ENCODE measurements at places on chromosomes 1 and 21.

GRCh38 chr1:68785328-68785727 lies 288.4 kb upstream of the DEPDC1 start:
- no peak for DNase-seq

DNA sequence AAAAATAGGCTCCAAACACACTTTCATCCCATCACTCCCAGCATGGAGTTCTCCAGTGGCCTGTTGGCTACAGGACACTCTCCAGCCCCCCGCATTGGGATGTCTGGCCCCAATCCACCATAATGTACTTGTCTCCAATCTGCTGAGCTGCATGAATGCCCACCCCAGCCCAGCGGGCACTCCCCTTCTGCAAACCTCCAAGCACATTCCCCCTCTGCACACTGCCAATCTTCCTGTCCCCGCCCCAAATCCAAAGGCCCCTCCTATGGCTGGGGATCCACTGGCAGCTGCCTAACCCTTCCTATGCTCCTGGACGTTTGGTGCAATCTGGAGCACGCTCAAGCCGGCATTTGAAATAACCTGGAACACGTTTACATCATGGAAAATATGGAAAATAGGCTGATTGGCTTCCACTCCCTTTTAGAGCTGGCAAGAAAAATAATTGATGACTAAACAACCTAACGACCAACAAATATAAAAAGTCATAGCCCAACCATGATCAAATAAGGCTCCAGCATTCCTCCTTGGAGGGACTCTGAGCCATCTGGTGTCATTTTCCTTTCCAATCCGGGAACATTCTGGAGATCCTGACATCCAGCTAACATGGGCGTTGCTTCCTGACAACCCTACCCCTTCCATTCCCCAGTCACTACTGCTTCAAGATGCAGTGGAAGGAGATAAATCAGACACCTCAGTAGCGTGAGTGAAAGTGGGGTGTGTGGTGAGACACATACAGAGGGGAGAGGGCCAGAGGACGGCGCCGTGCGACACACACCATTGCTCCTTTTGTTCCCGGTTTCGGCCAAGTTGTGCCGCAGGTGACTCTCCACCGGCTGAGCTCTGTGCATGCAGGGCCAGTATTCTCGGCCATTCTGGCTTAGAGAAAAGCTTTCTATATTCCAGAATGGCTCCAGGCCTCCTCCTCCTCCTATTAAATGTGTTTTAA lies 41.6 kb downstream of the PDE9A start:
- no peak for DNase-seq

- no peak for DNase-seq
Measured at GRCh38 chr21:41662761-41663160, 104.1 kb downstream of the RIPK4 start.

GRCh38 chr1:13788795-13789194 lies 88.8 kb downstream of the PRDM2 start:
- DNase-seq: no peak

DNA sequence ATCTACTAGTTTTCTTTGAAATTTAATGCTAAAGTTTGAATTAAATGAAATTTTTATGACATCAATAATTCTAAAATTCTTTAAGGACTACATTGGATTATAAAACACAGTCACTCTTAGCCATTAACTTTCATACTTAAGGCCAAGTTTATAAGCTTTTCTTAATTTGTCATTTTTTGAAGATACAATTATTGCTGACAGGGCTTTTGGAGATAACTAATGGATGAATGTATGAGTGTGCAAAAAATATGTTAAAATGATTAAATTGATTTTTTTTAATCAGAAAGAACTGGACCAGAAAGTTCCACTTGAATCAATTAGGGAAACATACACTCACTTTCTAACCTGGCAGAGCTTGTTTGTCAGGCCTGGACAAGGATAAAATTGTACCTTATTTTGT lies 70.3 kb upstream of the CHODL start:
- DNase-seq: no peak

Data from transverse colon (tissue), 4 donors.